ENCODE measurements at places on chromosomes 1 and 21.

DNA sequence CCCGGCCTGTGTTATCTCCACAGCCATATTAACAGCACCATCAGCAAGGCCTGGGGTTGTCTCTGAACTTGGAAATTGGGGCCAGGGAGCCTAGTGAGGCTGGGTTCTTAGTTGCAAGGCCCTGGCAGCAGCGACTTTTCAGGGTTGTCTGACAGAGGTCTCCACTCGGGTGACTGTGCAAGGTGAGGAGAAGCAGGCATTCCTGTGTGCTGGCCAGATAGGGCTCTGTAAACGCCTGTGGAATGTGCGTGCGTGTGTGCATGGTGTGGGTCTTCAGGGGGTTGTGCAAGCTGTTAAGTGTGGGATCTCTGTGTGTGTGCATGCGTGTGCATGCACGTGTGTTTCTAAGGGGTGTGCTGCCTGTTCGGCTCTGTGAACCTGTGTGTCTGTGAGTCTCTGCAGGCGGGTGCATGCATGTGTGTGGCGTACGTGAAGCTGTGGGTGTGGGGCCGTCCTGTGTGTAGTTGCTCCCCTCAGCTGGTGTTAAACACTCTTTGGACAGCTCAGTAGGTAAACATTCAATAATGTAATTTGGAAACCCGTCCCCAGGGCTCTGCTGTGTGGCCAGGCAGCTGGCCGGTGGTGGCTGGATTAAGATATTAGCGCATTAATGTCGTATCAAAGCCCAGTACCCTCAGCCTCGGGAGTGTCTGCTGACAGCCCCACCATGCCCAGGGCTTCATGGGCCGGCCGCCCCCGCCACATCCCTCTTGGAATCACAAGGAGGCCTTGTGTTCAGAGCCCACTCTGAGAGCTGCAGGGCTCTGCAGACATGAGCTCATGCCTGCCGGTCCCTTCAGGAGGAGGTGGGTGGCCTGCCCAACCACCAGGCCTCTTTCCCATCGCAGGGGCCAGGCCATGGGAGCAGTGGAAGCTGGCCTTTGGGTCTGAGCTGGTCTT lies 189.9 kb downstream of the FOXD2 start:
- DNase-seq = no peak

GRCh38 chr1:190159146-190159545 lies 318.5 kb downstream of the BRINP3 start:
- DNase-seq = no peak

DNA sequence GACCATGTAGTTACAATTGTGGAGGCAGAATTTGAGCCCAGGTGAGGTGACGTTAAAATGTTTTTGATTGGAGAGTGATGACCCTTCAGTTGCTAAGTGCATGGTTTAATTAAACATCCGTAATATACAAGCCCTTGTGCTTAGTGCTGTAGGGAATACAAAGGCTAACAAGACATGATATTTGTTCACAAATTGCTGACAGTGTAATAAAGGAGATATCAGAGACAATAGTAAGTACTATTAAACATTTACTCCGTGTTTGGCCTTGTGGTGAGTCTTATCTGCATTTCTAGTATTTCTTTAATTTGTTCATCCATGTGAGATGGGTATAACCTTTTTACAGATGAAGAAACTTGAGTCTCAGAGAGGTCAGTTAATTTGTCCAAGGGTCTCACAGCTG lies 37.9 kb downstream of the RLF start:
- no peak for DNase-seq

GRCh38 chr1:207885129-207886032 lies 25.5 kb downstream of the CD34 start:
- DNase-seq = peak; percentile 54

- no peak for DNase-seq
Measured at GRCh38 chr21:43740497-43741156, 21.7 kb downstream of the PDXK start.

DNA sequence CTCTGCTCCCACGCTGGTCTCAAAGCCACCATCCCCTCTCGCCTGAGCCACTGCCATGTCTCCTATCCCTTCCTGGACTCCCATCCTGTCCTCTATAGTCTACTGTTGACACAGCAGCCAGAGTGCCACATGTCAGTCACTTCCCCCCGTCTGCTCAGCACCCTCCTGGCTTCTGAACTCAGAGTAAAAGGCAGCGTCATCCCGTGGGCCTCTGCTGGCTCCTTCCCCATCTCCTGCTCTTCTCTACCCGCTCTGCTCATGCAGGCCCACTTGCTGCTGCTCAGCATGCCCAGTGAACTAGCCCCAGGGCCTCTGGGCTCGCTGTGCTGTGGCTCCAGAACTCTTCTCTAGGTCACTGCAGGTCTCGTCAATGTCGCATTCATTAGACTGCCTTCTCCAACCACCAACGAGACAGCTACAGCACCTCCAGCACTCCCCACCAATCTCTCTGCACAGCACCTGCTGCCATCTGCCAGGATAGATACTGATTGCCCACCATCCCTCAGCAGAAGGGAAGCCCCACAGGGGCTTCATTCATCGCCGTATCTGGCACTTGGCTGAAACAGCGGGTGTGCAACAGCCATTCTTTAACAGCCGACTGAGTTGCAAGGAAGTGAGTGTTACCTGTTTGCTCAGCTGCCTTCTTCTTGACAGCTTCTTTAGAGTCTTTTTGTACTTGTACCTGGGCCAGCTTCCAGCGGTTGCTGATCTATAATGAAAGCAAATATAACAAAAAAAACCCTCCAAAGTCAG lies 11.8 kb upstream of the SRM start:
- DNase-seq = no peak

GRCh38 chr1:2314803-2315673 lies 76.3 kb downstream of the MORN1 start:
- DNase-seq = peak; percentile 80
